AG20443 (cell line): ENCODE measurements at places on chromosomes 3 and 15.

GRCh38 chr3:28294667-28295413, 53.4 kb downstream of the CMC1 start:
- no peak for DNase-seq

- no peak for DNase-seq
Measured at GRCh38 chr15:98805434-98806274, 157.3 kb downstream of the IGF1R start.

DNA sequence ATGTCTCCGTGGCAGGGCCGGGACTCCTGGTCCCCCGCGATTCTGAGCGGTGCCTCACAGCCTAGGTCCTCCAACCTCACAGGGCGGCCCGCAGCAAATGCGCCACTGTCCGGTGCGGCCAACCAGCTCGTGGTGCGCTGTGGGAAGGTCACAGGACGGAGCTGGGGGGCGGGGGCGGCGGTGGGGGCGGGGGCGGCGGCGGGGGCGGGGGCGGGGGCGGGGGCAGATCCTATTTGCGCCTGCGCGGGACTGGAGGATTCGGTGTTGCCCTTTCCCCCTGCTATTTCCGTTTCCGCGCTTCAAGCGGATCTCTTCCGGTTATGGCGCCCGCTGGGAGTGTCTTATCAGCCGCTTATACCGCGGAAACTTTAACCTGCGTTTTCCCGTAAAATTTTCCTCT, 106.7 kb upstream of the SNRPN start:
- DNase-seq, result peak; percentile 65

GRCh38 chr3:102034639-102035451, 185.5 kb downstream of the NFKBIZ start:
- no peak for DNase-seq

GRCh38 chr15:63013052-63013808, 29.3 kb upstream of the TPM1 start:
- DNase-seq, result peak; percentile 80

DNA sequence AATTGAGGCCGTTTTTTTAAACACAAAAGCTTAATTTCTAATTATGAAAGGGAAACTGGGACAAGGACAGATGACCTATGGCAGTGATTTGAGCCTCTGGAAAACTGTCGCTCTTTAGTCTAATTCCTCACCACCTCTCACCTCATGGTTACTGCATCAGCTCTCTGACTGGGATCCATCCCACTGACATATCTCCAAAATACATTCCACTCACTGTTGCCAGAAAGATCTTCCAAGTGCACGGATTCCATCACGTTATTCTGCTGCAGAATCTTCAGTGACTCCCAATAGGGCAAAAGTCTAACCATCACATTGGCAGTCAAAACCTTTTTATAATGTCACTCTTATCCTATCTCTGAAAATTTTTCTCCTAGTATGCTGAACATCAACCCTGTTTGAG, 132.3 kb upstream of the MB21D2 start:
- DNase-seq, result no peak

DNA sequence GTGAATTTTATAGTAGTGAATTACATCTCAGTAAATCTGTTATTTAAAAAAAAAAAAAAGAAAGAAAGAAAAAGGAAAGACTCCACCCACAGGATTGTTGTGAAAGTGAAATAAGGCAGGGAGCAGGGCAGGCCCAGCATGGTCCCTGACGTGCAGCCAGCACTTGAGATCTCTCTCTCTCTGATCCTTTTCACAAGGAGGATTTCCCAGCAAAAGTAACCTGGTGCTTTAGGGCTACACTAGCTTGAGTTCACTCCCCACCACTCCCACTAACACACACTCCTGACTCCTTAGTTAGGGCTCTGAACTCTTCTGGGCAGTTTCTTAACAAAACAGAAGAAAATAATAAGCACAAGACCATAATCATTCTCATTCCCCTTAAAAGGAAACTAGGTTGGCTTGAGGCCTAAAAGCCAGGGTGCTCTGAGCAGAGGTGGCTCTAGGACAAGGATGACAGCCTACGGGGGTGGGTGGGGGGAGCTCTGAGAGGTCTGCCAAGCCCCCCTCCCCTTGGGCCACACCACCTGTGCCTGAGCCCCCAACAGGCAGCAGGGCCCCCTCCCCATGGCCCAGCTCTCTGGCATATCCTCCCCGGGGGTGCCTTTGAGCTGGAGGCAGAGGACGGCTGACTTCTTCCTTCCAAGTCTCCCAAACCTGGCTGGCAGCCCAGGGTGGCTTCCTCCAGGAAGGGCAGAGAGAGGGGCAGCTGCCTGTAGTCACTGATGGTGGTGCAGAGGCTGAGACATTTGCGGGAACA, 856 bp downstream of the TMEM40 start:
- DNase-seq, result peak; percentile 85

GRCh38 chr3:181253796-181254195, 264.3 kb upstream of the DNAJC19 start:
- DNase-seq, result no peak

DNA sequence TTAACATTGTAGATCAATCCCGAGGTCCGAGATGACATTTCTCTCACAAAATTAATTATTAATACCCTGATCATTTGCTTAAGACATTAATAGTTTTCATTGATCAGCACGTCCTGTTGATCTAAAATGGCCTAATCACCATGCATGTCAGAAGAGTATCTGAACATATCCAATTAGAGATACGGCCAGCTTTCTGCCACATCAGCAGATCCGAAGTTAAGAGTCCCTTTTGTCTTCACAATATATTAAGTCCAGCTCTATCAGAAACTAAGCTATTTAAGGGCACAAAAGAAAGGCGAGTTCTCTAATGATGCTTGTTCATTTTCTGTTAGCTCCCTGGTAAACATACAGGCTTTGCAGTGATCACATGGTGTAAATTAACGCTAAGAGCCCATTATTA, 470.3 kb downstream of the CNTN4 start:
- no peak for DNase-seq

DNA sequence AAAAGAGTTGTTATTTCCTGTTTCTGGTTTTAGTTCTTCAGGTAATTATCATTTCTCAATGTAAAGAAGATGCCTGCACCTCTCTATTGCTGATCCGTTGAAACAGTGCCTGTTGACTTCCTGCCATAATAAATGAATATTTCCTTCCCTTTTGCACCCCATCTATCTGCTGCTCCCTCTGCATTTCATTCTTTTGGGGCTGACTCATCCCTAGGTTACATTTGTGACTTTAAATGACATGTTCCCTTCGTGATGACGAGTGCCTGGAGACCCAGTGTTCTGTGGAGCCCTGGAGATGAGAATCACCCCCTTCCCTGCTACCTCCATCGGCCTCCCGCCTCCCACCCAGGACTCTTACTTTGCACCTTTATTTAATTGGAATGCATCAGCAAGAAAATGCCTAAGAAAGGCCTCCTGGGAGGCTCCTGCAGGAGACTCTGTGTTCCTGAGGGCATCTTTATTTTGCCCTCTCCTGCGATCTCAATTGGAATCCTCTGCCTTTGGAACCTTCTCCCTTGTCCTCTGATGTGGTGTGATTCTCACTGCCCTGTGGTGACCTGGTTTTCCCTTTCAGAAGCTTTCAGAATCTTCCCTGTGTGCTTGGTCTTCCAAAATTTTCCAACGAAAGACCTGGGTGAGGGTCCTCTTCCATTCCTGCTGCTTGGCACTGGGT, 13.7 kb downstream of the LRRK1 start:
- no peak for DNase-seq

GRCh38 chr3:114624047-114624445, 330.2 kb downstream of the TIGIT start:
- DNase-seq, result peak; percentile 49

- no peak for DNase-seq
Measured at GRCh38 chr3:178159691-178160220, 376.5 kb upstream of the KCNMB2 start.

DNA sequence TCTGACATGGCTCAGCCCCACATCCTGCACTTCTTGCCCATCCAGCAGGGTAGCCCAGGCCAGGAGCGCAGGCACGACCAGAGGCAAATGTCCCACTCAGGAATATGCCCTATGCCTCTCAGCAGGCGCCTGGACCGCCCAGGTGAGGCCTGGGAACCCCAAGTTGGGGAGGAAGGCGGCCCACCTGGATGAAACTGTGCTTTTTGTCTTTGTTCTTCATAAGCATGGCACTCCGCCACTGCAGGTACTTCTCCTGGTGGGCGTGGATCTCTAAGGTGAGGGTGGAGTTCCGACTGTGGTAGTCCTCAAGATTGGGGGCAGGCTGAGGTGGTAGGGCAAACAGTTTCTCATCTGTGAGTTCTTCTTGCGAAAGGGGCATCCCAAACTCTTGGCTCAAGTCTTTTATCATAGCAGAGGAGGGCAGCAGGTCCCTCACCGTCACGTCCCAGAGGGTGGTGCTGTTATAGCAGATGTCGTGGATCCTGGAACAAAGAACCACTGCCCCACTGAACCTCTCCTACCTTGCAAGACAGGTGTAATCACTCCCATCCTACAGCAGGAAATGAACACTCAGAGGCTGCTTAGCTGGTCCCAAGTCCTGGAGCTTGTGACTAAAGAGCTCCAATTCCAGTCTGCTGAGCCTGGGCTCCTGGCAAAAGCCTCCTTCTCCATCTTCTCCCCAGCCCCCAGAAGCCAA, 53.2 kb downstream of the ACAD9 start:
- no peak for DNase-seq

- no peak for DNase-seq
Measured at GRCh38 chr3:35761311-35761710, 122.0 kb downstream of the ARPP21 start.
